HCEC 1CT (cell line): ENCODE measurements at places on chromosomes 7 and 10.
A peak's percentile ranks its signal among the peaks of the same experiment; 100 is the strongest.

DNA sequence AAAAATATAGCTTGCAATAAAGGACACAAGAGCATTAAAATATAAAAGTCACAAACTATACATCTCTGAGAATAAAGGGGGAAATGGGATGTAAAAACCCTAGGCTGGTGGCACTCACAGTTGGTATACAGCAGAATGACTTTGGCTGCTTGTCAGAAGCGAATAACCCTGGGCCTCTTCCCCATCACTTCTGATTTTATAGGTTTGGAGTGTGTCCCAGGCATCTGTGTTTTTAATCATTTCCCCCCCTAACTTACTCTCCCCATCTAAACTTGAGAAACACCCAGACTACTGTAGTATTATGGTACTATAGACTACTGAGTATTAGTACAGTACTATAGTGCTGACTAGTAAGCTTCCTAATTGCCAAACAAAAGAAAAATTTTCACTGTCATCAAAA, 1.8 kb upstream of the RPA3 start:
- no peak for DNase-seq

DNA sequence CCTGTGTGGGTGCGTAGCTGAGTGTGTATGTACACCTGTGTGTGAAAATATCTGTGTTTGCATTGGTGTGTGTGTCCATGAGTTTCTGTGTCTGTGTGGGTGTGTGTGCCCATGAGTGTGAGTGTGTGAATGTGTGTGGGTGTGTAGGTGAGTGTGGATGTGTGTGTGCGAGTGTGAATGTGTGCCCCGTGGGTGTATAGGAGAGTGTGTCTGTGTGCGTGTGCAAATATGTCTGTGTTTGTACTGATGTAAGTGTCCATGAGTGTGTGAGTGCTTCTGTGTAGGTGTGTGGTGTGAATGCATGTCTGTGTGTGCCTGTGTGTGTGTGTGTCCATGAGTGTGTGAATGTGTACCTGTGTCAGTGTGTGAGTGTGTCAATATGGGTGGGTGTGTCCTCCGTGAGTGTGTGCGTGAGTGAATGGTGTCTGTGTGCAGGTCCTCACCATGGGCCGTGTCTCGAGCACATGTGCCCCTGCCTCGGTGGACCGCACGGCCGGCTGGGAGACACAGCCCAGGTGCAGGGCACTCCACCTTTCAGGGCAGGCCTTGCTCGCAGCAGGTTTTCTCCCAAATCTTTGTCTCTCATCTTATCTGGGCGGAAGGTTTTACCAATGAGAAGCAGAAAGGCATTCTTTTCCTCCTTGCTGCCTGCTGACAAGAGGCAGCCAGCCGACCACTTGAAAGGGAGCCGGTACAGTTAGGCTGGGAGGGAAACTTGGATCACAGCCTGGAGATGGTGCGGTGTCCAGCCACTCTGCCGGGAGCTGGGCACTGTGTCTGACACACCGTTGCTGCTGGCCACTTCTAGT, 107.1 kb upstream of the FAM20C start:
- no peak for DNase-seq

GRCh38 chr7:44796034-44796503, 412 bp upstream of the PPIA start:
- DNase-seq: peak; percentile 51

GRCh38 chr10:5632446-5632845, 33.9 kb downstream of the ASB13 start:
- DNase-seq: no peak

GRCh38 chr10:48519481-48520183, 85.2 kb downstream of the ARHGAP22 start:
- DNase-seq: no peak

- no peak for DNase-seq
These were observed 251.7 kb upstream of the MYO3A start for GRCh38 chr10:25682203-25682851.

- no peak for DNase-seq
These were observed 55.4 kb downstream of the ZRANB1 start for GRCh38 chr10:124997306-124997705.

DNA sequence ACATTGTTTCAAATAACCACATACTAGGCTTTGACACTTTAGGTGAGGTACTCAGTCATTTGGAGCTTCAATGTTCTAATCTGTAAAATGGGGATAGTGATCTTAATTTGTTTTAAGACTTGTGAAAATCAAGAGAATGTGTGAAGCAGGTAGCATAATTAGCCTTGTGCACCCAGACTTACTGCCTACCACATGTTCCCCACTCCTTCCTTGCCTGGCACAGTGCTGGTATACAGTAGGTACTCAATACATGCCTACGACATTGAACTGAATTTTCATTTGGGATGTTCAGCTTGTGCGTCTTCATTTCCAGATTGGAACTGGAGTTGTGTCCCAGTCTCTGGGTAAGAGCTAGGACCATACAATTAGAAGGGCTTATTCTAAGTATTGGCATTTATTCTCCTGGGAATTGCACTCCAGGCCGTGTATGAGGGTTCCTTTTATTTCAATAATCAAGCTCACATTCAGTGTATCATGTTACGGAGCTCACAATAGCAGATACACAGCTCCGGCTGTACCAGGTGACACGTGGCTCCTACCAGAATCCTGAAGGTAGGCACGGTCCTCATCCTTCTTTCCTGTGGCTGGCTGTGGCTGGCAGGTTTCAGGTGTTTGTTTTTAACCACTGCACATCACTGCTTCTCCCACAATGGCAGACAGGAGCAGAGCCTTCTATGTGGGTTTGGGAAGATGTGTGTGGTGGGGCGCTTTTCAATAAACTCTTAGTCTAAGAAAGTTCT, 109.4 kb upstream of the PDCD4 start:
- no peak for DNase-seq

DNA sequence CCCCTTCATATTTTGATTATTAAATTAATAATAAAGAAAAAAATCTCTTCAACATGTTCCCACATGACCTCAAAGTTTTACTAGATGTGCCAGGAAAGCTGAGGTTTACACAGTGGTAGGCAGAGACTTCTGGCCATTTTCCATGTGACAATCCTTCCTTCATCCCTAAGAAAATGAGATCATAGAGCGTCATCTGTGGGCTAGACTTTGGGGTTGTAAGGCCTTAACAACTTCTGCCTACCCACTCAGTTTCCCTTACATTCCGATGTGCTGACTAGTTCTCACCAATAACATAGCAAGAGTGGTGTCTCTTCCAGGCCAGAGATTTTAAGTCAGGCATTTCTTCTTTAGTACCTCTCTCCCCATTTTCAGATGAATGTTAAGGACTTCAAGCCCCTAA, 171.1 kb upstream of the PHF14 start:
- DNase-seq: no peak

- no peak for DNase-seq
These were observed 471 bp downstream of the PFKP start for GRCh38 chr10:3067859-3068179.

GRCh38 chr7:151740081-151740851, 136.6 kb downstream of the PRKAG2 start:
- no peak for DNase-seq

DNA sequence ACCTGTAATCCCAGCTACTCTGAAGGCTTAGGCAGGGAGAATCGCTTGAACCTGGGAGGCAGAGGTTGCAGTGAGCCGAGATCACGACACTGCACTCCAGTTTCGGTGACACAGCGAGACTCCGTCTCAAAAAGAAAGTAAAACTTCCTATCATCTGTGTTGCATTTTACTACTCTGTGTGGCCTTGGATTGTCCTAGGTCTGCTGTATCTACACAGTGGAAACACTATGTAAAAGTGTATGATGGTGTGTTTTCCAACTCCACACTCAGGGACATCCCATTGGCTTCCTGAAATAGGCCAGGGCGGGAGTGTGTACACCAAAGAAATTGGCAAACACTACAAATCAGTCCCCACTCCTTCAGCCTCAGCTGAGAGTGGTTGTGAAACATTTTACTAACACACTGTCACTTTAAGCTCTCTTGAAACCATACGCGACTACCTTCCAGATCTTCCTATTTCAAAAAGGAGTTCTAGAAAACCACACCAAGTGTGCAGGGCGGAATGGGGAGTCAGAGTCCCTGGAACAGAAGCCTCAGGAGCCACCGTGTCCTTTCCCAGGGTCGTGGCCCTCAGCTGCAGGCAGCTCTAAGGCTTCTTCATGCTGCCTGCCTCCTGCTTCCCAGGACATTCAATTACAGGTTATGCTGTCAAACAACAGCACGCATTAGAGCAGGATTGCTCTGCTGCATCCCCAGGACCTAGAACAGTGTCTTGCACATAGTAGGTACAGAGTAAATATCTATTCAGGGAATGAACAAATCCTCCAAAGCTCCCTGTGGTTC, 275.4 kb downstream of the PARD3 start:
- DNase-seq: peak; percentile 66

- no peak for DNase-seq
These were observed 286.6 kb upstream of the NRP1 start for GRCh38 chr10:33621101-33621500.

GRCh38 chr10:124561206-124561605, 99.6 kb downstream of the LHPP start:
- no peak for DNase-seq

- DNase-seq: no peak
These were observed 14.5 kb upstream of the FAM204A start for GRCh38 chr10:118356628-118357027.

- DNase-seq: no peak
These were observed 64.5 kb upstream of the SORCS3 start for GRCh38 chr10:104576611-104577010.

DNA sequence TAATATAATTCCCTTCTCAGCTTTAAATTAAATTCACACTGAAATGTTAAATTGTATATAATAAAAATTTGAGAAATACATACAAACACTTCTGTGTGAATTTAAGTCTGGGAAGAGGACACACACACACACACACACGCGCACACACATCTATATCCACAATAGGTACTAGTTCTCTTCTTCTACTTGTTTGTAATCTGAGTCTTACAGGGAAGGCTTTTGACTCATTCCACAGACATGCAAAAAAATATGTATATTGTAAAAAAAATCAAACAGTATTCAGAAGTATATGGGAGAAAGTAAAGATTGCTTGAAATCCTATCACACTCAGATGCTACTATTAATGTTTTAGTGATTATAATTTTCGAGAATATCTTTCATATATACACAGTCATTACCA, 276.2 kb downstream of the MDFIC start:
- DNase-seq: peak; percentile 20

DNA sequence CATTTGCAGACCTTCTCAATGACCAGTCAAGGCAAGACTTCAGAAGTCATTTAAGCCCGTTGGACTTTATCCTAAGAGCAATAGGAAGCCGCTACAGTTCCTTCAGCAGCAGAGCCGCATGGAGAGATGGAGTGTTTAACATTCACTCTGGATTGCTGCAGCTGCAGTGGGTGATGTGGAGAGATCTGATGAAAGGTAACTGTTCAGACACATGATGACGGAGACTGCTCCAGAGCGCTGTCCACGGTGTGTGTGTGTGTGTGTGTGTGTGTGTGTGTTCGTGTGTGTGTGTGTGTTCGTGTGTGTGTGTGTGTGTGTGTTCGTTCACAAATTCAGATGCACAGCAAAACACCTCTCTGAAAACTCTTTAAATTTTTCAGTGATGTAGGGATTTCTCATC, 37.0 kb downstream of the SEC61G start:
- no peak for DNase-seq

- peak; percentile 60 for DNase-seq
These were observed 53.1 kb downstream of the CUX1 start for GRCh38 chr7:101870361-101871062.

DNA sequence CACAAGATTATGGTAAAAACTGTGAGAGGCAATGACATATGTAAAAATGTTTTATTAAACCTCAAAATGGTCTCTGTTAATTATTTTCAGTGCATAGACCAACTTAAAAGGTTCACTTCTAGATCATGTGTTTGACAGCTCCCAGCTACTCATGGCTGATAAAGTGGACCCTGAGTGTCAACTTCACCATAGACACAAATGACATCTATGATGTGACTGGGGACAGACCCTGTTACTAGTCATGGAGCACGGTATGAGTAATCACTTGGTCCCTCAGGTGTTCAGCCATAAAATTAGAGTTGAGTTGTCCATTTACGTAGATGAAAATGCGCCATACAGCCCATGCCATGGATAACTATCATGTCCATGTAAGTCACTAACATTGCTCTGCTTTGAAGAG, 199.8 kb downstream of the ZNF365 start:
- no peak for DNase-seq
